CD4-positive, alpha-beta T cell (primary cell): ENCODE measurements at places on chromosomes 4 and X.

DNA sequence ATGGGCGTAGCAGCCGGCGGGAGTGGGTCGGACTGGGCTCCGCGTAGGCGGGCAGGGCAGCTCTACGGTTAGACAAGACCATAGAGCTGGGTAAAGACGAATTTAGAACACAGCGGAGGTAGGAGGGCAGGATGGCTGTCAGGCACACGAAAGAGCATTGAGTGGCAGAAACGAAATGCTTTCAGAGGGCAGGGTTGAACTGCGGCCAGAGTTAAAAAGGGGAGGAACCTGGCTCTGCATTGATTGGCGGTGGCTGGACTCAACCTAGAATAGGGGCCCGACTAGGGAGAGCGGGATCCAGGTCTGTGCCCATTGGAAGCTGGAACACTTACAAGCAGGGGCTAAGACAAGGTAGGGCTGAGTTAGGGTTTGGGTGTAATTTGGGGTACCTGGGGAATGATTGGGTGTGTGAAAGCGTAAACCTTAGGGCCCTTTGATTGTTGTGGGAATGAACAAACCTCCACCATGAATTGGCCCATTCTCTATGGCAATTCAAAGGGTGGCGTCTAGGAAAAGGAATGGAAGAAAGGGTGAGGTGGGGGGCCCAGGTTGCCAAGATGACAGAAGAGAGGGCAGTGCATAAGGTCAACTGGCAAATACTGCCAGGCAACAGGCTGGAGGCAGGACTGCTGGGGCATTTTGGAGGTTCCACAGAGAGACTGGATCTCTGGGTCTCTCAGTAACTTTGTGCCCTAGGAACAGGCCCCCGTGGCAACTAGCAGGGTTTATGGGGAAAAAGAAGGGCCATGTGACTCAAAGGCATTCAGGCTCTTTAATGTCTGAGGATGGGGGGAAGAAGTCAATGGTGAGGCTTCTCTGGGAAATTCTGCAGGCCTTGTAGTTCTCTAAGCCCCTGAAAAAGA, 911 bp upstream of the ELK1 start:
- DNase-seq: no peak

DNA sequence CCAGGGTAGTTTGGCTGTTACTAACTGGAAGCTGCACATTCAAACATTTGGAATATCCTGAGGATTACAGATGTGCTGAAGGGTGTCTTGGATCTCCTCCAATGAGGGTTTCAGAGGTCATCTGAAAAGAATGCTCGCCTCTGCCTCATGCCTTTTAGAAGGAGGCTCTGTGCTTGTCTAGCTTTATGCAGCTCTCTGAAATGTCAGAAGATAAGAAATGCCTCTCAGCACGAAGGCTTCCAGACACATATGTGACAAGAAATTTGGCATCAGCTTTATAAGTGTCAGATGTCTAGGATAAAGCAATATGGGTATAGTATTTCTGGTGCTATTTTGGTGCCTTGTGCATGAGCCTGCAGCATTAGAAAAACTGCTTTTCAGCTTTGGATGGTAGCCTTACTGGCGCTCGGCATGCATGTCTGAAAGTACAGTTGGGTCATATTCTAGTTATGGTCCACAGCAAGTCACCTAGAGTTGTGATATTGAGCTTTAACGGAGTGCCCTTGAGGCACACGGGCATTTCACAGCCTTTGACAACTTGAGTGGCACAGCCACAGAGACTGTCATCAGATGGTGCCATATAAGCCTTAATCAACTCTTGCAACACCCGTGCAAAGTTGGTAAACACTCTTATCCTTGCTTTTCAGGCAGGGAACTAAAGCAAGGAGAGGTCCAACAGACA, 70.8 kb upstream of the PGRMC2 start:
- DNase-seq: no peak

DNA sequence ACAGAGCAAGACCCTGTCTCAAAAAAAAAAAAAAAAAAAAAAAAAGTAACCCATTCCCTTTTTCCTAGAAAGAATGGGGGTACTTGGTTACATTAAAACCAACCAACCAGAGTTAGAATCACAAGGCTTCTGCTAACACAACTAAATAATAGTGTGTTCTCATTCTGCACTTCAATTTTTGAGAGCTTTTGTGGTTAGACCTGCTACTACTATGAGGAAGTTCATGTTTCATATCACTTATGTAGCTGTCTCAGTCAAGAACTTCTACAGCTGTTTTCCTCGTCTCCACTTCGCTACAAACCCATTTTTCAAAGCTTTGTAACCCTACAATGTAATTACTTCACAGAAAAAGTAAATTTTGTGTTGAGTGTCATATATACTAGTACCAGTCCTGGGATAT, 58.3 kb downstream of the PDHA2 start:
- no peak for DNase-seq

GRCh38 chr4:56910172-56910967, 2.7 kb downstream of the REST start:
- DNase-seq: no peak

GRCh38 chr4:161680146-161680545, 483.7 kb downstream of the FSTL5 start:
- DNase-seq: no peak

GRCh38 chrX:39816871-39817731, 280.7 kb downstream of the BCOR start:
- DNase-seq: peak; percentile 12

GRCh38 chr4:30601070-30601865, 118.9 kb upstream of the PCDH7 start:
- no peak for DNase-seq

GRCh38 chr4:11715753-11716521, 287.2 kb upstream of the HS3ST1 start:
- no peak for DNase-seq

GRCh38 chr4:169054879-169055278, 44.8 kb upstream of the CBR4 start:
- DNase-seq: no peak
